Fibroblast of skin of right biceps (primary cell): ENCODE measurements at places on chromosomes 4 and X.

- DNase-seq = no peak
Observed at GRCh38 chr4:147825451-147826287, 93.8 kb downstream of the ARHGAP10 start.

GRCh38 chr4:33709247-33709646 is 2535.1 kb downstream of the ARAP2 start:
- DNase-seq = peak; percentile 42

- no peak for DNase-seq
Observed at GRCh38 chr4:109648266-109648996, 54.8 kb downstream of the CASP6 start.

DNA sequence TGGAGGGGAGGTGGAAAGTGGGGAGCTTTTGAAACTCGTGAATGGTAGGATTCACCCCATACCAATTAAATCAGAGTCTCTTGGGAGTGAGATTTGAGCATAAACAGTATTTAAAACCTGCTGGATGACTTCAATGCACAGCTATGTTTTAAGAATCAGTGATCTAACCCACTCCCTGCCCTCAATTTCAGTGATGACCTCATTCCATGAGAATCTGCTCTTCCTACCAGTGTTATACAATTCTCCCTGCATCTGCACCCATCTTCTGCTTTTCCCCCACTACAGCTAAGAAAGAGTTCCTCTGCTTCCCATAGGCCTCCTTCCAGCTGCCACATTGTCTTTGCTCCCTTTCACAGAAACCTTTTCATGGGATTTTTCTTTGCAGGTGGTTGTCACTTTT is 18.3 kb upstream of the H2AZ1 start:
- DNase-seq = peak; percentile 87

DNA sequence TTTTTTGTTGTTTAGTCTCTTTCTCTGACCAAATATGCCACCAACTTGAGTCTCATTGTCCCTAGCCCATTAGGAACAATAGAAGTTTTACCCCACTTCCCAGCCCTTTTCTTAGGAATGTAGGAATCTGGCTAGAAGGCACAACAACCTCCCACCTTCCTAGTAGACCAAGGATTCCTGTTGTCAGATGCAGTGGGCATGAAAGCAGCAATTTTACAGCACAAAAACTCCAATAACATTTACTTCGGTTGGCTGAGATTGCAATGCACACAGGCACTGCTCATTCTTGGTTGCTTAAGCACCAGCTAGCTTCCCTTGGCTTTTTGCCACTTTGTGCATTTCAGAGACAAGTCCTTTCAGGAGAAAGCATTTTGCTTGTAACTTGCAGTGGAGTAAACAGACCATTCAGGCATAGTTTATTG is 312.8 kb downstream of the TENM3 start:
- peak; percentile 66 for DNase-seq

DNA sequence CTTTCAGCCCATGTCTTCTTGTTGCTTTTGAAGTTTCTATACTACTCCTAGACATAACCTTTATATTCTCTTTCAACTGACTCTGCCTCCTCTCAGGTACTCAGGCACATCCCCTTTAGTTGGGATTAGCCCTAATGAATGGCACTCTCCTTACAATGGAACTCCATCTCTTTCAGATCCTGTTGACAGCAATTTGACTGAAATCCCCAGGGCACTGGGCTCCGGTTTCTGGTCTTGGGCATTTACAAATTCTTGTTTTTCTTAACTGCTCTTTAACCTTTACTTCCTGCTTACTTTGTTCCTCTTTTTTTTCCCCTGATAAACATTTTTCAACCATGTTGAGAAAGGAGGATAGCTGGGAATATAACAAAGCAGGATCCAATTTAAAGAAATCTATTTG is 68.9 kb downstream of the ENOX2 start:
- no peak for DNase-seq

GRCh38 chr4:11436084-11436483 is 7.4 kb upstream of the HS3ST1 start:
- no peak for DNase-seq

- no peak for DNase-seq
Observed at GRCh38 chr4:163343604-163344146, at the start of gene NPY5R. Gene NPY5R (plus strand): TSS chr4:163343892. CDS start chr4:163350274, 6,382 bp downstream.
